Anterior cingulate cortex (tissue), 58 donors: ENCODE measurements at places on chromosomes 13 and 19.

- DNase-seq: no peak
Observed at GRCh38 chr19:5646703-5647102, 23.8 kb downstream of the SAFB start.

DNA sequence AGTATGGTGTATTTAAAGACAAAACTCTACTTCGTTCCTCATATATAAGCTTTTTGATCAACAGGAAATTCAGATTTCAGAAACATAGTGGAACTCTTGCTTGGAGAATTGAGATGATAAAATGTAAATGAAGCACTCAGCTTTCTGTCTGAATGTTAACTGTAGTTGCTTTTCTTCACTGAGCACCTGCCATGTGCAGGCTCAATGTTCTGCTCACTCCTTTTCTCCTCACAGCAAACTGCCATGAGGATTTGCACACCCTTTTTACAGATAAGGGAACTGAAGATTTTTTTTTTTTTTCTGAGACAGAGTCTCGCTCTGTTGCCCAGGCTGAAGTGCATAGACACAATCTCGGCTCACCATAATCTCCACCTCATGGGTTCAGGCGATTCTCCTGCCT is 28.0 kb upstream of the FOXO1 start:
- no peak for DNase-seq

GRCh38 chr13:98399756-98400155 is 177.2 kb downstream of the STK24 start:
- no peak for DNase-seq

DNA sequence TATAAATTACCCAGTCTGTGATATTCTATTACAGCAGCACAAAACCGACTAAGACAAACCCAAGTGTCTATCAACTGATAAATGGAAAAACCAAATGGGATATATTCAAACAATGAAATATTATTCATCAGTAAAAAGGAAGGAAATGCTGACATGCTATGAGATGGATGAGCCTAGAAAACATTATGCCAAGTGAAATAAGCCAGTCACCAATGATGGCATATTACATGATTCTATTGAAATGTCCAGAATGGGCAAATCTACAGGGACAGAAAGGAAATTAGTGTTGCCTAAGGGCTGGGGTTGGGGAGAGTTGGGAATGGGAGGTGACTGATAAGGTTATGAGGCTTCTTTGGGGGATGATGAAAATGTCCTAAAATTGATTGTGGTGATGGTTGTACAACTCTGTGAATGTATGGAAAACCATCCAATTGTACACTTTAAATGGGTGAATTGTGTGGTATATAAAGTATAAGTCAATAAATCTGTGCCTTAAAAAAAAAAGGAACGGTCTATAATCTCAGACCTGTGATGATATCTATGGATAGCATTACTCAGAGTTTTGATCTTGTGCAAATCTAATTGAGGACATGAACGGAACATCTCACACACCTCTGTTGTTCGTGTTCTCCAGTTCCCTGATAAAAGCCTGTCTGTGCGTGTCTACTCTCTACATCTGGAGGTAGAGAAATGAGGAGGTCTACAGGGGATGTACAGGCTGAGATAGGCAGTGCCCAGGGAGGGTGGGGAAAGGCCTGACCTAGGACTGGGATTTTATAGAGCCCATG is 49.0 kb downstream of the TNFRSF19 start:
- no peak for DNase-seq

- DNase-seq: no peak
Observed at GRCh38 chr13:109361562-109362289, 424.7 kb downstream of the IRS2 start.

- no peak for DNase-seq
Observed at GRCh38 chr13:66508153-66508909, 721.8 kb downstream of the PCDH9 start.

DNA sequence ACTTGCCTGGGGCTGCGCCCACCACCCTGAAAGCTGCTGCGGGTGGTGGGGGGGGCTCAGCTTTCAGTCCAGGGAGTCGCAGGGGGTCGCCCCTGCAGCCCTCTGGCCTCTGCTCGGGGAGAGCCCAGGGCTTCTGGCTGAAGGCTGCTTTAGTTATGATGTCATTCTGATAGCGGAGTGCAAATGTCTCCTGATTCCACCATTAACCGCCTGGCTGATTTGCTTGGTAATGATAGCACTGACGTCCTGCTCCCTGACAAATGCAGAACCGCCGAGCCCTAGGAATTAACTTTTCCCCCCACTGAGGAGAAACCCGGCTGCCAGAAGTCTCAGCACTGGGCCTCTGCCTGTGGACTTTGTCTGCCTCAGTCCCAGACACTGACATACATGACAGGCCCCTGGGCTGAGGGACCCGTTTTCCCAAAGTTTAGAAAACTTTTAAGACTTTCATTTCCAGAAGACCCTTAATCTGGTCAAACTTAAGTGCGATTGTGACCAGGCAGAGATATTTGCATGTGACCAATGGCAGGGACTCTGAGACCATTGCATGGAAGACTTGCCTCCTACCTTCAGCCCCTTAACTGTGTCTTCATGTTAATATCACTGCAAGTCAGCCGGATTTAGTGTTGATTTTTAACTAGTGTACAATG is 142.5 kb upstream of the ZNF536 start:
- DNase-seq: no peak
